CD4-positive, alpha-beta T cell (primary cell): ENCODE measurements at places on chromosomes 6 and 20. TPM values are rescaled to one million over a fixed set of nuclear protein-coding genes. Genes with fewer than 3 reads are reported as not detected.
A peak's percentile ranks its signal among the peaks of the same experiment; 100 is the strongest.

DNA sequence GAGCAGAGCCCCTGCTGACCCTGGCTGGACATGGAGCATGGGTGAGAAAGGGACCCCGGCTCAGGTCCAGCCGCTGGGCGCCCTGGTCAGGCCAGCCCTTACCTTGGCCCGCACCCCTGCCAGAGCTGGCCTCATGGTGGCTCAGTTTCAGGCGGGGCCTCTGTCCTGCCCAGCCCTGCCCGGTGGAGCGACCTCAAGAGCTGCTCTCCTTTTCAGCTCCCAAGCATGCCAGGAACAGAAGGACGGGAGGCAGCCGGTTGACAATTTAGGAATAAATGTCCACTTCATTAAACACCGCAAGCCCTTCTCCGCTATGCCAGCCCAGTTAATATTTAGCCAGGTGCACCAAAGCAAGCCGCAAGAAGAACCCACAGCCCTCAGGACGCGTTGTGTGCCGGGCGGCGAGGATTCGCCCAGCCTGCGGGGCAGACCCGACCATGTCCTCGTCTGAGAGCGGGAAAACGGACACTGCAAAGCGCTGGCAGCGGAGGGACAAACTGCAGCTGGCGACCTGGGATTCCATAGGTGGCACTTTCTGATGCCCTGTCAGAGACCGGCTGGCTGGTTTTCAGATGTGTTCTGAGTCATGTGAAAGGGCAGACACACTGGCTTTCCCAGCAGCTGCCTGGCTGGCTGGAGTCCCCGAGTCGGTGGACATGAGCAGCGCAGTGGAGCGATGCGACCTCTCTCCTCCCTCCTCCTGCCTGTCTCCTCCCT, 221.9 kb downstream of the TTLL2 start:
- no peaks in the 10 kb centered on the region for H3K27me3 ChIP-seq
- H3K4me1 ChIP-seq, result no peaks in the 10 kb centered on the region
- no peak overlapping the region for H3K27ac ChIP-seq
- DNase-seq, result no peak

- no peaks in the 10 kb centered on the region for H3K27me3 ChIP-seq
- peaks cover 5% of the 10 kb centered on the region for H3K4me1 ChIP-seq
- H3K36me3 ChIP-seq, result no peaks in the 10 kb centered on the region
These were observed 50.8 kb upstream of the SMLR1 start for GRCh38 chr6:130776287-130776925.

DNA sequence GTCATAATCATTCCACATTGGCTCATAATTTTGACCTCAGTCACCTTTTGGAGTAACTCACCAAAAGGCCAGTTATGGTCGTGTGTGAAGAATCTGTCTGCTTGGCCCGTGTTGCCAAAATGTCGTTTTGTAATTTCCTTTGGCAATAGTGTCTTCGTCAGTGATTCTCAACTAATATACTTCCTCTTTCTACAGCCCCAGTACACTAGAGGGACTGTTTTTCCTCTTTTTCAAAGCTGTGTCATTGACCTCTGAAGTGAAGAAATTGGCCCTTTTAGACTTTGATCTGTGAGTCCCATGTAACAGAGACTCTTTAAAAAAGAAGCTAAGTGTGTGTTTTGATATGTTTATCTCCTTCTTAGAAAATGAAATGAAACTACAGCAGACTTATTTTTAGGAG, 5.2 kb downstream of the FOXO3 start:
- DNase-seq, result peak; percentile 61
- H3K4me3 ChIP-seq, result no peak overlapping the region
- H3K27ac ChIP-seq, result no peak overlapping the region

- H3K36me3 ChIP-seq, result no peaks in the 10 kb centered on the region
- no peak overlapping the region for H3K27ac ChIP-seq
- H3K4me1 ChIP-seq, result peaks cover 21% of the 10 kb centered on the region
- H3K27me3 ChIP-seq, result no peaks in the 10 kb centered on the region
- no peak for DNase-seq
These were observed 33.6 kb downstream of the GFOD1 start for GRCh38 chr6:13453771-13454251.

DNA sequence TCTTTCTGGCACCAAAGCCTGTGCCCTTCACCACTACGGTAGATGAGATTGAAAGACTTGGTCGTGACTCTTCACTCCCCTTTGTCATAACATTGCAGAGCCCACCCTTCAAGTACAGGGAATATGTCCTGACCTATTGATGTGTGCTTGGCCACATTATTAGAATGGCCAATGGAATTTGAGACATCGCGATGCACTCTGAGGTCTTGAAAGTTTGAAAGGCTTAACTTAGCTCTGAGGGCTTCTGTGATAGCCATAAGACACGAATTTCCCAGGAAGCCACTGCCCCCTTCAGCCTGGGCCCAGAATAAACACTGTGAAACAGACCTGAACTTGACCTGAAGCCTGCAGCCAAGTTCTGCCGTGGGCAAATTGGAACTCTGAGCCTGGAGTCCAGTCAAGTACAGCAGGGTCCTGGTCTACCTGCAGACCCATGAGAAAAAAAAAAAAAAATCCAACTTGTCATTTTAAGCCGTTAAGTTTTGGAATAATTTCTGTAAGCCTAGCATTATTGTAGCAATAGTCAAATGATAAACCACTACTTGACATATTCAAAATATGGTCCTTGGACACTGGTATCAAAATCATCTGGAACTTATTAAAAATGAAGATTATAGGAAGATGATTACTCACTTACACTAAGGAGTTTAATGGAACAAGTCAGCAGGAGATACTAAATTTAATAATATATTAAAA, 36.9 kb upstream of the TRAF3IP2 start:
- no peak overlapping the region for H3K4me3 ChIP-seq
- no peaks in the 10 kb centered on the region for H3K27me3 ChIP-seq
- H3K27ac ChIP-seq, result no peak overlapping the region
- no peaks in the 10 kb centered on the region for H3K4me1 ChIP-seq
- no peaks in the 10 kb centered on the region for H3K36me3 ChIP-seq
- peak; percentile 43 for DNase-seq

The SGK2 gene
- total RNA-seq, result 0.64 TPM

DNA sequence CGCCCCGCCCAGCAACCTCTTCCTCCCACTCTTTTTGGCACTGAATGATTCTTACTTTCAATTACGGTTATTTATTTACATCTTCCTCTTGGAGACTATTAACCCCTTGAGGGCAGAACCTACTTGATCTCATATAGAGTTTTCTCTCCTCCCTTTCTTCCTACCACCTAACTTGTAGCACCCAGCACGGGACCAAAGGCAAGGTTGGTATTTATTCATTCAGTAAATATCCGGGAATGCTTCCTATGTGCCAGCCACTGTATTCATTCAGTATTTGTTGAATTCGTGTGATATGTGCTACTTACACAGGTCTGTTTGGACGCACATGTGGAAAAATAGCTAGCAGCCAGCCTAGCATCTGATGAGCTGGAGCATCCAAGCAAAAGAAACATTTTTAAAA, 1.3 kb upstream of the CNKSR3 start:
- no peaks in the 10 kb centered on the region for H3K36me3 ChIP-seq
- no peak overlapping the region for H3K4me3 ChIP-seq
- H3K4me1 ChIP-seq, result peaks cover 8% of the 10 kb centered on the region
- H3K27ac ChIP-seq, result no peak overlapping the region
- peaks cover 31% of the 10 kb centered on the region for H3K27me3 ChIP-seq
- DNase-seq, result no peak

- H3K36me3 ChIP-seq, result peaks cover 21% of the 10 kb centered on the region
- H3K27me3 ChIP-seq, result no peaks in the 10 kb centered on the region
- peak overlapping the region; percentile 92 for H3K27ac ChIP-seq
- peak; percentile 65 for DNase-seq
- peak overlapping the region; percentile 83 for H3K4me3 ChIP-seq
- H3K4me1 ChIP-seq, result peaks cover 27% of the 10 kb centered on the region
These were observed 2.1 kb downstream of the MYLIP start for GRCh38 chr6:16130932-16131387.

DNA sequence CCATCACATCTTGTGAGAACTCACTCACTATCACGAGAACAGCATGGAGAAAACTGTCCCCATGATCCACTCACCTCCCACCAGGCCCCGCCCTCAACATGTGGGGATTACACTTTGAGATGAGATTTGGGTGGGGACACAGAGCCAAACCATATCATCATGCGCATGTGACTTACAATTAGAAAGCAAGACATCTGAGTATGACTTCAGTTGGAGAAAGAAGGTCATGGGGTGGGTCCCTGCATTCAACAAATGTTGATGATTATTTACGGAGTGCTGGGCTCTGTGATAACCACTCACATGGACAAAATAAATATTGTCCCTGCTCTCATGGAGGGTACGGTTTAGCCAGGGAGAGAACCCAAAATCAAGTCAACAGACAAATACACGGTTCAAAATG, 37.9 kb downstream of the VSTM2L start:
- H3K4me3 ChIP-seq, result no peak overlapping the region
- no peaks in the 10 kb centered on the region for H3K36me3 ChIP-seq
- H3K27ac ChIP-seq, result no peak overlapping the region
- H3K27me3 ChIP-seq, result no peaks in the 10 kb centered on the region
- H3K4me1 ChIP-seq, result no peaks in the 10 kb centered on the region

- no peak for DNase-seq
- no peak overlapping the region for H3K27ac ChIP-seq
- H3K36me3 ChIP-seq, result no peaks in the 10 kb centered on the region
- H3K4me3 ChIP-seq, result no peak overlapping the region
These were observed 21.3 kb downstream of the NHSL1 start for GRCh38 chr6:138477913-138478539.

DNA sequence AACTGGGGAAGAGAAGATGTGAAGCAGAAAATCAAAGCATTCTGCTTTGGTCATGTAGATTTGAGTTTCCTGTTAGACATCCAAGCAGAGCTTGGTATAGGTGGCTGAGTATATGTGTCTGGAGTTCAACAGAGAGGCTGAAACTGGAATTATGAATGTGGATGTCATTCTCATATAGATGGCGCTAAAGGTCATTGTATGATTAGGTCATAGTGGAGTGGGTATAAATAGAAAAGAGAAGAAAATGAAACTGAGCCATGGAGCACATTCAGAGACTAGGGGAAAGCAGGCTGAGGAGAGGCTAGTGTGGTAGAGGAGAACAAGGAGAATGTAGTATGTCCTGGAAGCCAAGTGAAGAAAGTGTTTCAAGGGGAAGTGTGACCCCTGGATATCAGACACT, 295.6 kb upstream of the PLN start:
- DNase-seq, result no peak
- H3K4me3 ChIP-seq, result no peak overlapping the region
- H3K36me3 ChIP-seq, result no peaks in the 10 kb centered on the region
- no peaks in the 10 kb centered on the region for H3K4me1 ChIP-seq

- H3K36me3 ChIP-seq, result no peaks in the 10 kb centered on the region
- peaks cover 3% of the 10 kb centered on the region for H3K27me3 ChIP-seq
- no peak overlapping the region for H3K4me3 ChIP-seq
- DNase-seq, result no peak
- no peak overlapping the region for H3K27ac ChIP-seq
- no peaks in the 10 kb centered on the region for H3K4me1 ChIP-seq
These were observed 171.8 kb upstream of the RNF24 start for GRCh38 chr20:4187147-4187546.

DNA sequence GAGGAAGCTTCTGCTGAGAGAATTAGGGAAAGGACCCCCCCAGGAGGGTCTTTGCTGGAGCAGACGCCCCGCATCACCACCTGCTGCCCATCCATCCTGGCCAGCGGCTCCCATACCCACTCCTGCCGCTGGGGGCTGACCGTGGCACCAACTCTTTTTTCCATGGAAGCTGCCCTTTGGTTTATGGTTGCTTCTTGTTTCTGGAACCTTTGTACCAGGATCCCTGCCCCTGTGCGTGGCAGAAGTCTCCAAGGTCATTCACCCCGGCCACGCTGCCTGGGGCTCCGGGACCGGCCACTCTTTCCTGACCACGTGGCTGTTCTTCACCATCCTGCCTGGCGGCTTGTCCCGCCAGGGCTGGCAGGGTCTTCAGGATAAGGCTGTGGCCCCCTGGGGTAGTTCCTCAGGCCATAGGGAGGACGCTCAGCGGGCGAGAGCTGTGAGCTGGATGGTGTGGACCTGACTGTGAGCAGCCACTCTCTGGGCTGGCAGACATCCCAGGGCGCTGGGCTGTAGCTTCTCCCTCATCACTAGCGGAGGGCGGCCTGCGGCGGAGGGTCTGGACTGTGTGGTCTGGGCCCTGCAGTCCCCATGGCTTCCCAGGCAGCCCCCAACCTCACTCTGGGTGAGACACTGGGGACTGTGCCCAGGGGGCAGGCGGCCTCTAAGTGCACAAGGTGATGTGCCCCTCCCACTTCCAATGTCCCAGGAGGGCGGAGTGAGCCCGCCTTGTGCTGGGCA, 22.8 kb upstream of the RBBP8NL start:
- no peak overlapping the region for H3K4me3 ChIP-seq
- H3K27me3 ChIP-seq, result peaks cover 8% of the 10 kb centered on the region
- no peak for DNase-seq
- H3K36me3 ChIP-seq, result no peaks in the 10 kb centered on the region
- no peaks in the 10 kb centered on the region for H3K4me1 ChIP-seq

The DBNDD2 gene
- total RNA-seq, result 13.2 TPM
